Activated gamma-delta T cell treated with Interleukin-2 at 50 U/mL for 16 hours (primary cell): ENCODE measurements at places on chromosomes 4 and X.

- no peak for DNase-seq
Observed at GRCh38 chr4:158904815-158905214, 136.0 kb downstream of the FNIP2 start.

GRCh38 chr4:144873226-144873990 lies 224.6 kb downstream of the ANAPC10 start:
- no peak for DNase-seq

DNA sequence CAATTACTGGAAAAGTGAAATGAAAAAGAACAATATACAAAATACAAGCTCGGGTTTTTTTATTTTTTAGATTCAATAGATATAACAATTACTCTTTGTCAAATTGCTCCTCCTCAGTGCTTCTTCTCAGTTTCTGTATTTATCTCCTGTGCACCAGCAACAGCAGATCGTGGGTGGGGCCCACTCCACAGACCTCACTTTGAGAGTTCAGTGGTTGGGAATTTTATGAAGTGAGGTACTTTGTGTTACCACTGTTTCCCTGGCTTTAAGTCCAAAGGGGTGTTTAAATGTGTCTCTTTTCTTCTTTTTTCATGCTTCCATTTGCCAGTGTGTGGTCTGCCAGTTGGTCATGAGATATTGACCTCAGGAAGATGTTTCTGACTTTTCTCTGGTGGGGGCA lies 54.4 kb downstream of the KIT start:
- DNase-seq: no peak

DNA sequence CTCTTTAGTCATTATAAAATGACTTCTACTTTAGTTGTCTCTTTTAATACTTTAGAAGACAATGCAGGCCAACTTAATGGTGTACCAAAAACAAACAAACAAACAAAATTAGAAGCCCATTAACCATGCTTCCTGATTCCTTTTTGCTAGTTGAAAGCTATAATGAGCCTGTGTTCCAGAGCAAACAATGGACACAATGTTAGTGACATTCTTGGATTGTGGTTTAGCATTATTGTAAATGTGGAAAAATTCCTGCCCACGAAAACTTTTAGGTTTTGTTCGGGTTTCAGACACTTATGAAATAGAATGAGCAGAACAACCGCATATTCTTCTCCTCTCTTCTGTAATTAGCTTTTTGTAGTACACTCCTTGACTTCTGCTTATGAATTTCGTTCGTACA lies 1682.7 kb upstream of the PCDH7 start:
- no peak for DNase-seq

DNA sequence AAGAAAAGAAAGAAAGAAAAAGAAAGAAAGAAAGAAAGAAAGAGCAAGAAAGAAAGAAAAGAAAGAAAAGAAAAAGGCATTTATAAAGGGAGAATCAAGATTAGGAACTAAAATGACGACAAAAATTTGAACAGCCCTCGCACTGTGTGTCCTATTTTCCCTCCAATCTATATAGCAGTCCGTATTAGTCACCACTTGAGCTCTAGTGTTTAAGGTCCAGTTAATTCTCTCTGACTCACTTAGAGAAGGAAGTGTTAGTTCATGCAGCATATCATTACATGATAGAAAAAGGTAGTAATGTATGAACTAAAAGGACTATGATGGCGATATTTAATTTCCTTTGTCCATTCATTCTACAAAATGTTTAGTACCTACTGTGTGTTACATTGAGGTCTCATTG lies 122.7 kb downstream of the CBLL2 start:
- no peak for DNase-seq

- no peak for DNase-seq
Observed at GRCh38 chr4:139767168-139767567, 101.5 kb downstream of the MGST2 start.
